ENCODE measurements at places on chromosomes 13 and 19.

DNA sequence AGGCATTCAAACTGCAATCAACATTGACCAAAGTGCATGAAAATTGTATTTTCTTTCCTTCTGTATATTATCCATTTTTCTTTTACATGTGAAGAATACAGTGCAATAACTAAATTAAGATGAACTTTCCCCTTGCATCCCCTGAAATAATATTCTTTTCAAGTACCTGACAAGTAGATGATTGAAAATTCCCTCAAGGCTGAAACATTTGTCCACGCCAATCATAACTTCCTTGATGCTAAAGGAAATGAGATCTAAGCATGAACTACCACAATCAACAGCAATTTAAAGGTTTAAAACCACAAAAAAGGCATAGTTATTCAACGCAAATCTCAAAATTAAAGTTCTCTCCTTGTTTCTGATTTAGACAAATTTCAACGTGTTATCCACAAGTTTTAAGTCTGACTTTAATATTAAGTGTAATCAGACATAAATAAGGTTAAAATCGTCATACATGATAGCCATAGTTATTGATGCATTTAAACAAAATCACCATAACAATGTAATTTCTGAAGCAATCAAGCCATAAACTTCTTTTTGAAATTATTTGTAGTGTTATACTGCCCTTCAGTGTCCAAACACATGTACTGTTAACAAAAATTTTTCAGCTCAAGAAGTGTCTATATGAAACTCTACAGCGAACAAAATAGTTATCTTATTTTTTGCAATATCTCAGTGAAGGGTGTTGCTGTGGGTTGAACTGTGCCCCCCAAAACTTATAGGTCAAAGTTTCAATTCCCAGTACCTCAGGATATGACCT, 169.5 kb downstream of the DCLK1 start:
- no peak for DNase-seq

- no peak for DNase-seq
Observed at GRCh38 chr19:23410155-23410554, 14.9 kb upstream of the ZNF91 start.

- no peak for DNase-seq
Observed at GRCh38 chr19:7869910-7870511, 4.2 kb downstream of the PRR36 start.

- DNase-seq: no peak
Observed at GRCh38 chr13:46181840-46182490, at the start of gene LCP1. TSS of gene LCP1 (minus strand) at chr13:46182177. CDS start at chr13:46159662, 22,515 bp downstream.

GRCh38 chr19:485077-485476, 11.2 kb upstream of the MADCAM1 start:
- DNase-seq: no peak

- DNase-seq: no peak
Observed at GRCh38 chr13:111908981-111909380, 158.0 kb upstream of the SOX1 start.

- no peak for DNase-seq
Observed at GRCh38 chr13:110262082-110262436, 44.9 kb downstream of the COL4A1 start.

DNA sequence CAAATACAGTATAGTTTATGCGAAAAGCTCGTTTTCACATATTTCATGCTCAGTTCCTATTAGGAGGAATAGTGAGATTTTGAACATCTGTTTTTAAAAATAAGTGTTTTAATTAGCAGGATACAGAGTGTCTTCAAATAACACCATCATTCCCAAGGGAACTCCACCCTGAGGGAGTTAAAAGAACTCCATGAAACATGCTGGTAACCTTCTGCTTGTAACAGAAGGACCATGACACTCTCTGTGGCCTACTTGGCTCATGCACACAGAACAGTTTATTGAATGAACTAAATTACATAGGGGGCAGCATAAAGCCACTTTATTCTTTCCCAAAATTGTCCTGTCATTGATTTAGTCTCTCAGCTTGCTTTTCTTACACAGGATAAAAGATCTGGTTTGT, 809.5 kb upstream of the SLITRK6 start:
- DNase-seq: no peak

DNA sequence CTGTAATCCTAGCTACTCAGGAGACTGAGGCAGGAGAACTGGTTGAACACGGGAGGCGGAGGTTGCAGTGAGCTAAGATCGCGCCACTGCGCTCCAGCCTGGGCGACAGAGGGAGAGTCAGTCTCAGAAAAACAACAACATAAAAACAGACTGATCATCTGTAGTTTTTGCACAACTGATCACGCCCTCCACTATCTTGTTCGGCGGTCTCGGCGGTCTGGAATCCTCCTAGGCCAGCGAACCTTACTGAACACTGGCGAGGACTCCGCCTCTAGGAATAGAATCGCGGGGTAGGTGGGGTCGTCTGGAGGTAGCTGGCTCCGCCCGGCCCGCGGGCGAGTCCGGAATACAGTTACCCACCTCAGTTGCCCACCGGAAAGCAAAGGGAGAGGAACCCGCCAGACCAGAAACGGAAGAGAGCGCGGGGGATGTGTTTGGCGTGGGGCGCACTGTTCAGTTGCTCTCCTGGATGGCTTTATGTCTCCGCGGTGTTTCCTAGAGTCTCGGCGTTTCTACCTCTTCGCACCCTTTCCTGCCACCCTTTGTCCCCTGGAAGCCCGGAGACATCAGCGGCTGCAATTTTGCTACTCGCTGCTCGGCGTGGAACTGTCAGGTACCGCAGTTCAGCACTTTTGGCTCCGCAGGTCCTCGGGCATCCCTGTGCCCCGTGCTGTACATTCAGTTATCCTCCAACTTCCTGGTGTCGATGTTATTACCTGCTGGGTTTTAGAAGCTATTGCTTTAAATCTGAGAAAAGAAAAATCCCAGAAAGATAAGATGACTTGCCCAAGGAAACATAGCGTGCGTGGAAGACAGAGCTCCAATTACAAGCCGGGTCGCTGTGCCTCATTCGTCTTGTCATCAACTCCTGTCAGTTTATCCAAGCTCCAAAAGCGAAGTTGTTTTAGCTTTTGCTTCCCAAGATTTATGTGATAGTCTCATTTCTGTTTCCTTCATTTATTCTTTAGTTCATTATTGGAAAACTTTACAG, 24.9 kb upstream of the HNRNPA1L2 start:
- DNase-seq: peak; percentile 84

DNA sequence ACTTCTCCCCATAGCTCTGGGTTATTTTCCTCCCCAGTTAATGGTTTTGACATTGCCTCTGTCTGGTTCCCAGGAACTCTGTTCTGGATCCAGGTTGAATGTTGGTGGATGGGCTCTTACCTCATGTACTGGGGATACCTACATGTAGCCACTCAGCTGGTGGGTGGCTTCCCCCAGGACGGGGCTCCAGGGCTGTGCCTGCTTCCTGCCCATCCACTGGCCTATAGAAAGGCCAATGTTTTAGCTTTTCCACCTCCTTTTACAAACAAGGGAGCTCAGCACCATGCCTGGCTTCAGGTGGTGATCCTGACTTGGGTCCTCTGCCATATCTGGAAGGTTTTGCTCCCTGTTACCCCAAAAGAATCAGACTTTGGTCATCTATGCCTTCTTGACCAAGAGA, 120.2 kb downstream of the AKAP11 start:
- no peak for DNase-seq

DNA sequence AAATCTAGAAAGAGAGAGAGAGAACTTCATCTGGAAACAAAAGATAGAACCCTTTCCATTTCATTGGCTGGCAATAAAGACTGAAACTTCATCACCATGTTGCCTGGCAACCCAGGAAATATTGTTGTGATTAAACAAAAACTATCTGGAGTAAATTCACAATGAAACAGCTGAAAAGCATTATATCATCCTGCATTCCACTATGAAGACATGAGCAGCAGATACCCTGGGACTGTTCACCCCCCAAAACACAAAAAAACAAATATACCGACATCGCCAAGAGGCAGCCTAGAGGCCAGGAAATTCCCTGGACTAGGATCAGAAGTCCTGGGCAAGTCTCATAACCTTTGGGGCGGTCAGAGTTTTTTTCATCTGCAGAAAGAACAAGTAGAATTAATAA, 158.3 kb downstream of the FOXO1 start:
- no peak for DNase-seq

DNA sequence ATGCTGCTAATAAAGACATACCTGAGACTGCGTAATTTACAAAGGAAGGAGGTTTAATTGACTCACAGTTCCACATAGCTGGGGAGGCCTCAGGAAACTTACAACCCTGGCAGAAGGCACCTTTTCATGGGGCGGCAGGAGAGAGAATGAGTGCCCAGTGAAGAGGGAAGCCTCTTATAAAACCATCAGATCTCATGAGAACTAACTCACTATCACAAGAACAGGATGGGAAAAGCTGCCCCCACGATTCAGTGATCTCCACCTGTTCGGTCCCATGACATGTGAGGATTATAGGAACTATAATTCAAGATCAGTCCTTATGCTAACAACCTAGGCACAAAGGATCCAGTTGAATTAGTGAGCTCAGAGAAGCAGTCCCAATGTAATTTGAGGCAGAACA, 59.4 kb downstream of the GPC6 start:
- no peak for DNase-seq

DNA sequence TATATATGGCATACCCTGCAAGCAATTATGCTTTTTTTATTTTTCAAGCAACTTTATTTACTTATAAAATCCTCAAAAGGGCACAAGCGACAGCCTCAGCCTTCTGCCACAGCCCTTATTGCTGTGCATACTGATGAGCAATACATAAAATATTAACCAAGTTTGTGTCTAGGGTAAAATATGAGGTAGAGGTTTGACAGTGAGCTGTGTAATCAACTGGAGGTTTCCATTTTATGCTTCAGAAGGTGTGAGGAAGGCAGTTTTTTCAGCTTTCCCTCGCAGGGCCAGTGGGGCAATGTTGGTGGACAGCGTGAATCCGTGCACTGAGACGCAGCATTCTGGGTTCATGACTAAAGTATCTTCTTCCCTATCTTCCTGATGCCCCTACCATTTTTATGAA, 310.4 kb downstream of the IRS2 start:
- no peak for DNase-seq

DNA sequence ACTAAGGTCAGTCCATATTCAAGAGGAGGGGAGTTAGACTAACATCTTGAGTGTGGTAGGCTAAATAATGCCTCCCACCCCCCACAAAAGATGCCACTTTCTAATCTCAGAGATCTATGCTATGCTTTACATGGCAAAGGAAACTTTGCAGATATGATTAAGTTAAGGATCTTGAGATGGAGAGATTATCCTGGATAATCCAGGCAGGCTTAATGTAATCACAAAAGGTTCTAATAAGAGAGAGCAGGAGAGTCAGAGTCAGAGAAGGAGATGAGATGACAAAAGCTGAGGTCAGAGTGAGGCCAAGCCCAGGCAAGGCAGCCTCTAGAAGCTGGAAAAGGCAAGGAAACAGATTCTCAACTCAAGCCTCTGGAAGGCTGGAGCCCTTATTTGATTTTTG, 1011.6 kb downstream of the PCDH9 start:
- DNase-seq: no peak

DNA sequence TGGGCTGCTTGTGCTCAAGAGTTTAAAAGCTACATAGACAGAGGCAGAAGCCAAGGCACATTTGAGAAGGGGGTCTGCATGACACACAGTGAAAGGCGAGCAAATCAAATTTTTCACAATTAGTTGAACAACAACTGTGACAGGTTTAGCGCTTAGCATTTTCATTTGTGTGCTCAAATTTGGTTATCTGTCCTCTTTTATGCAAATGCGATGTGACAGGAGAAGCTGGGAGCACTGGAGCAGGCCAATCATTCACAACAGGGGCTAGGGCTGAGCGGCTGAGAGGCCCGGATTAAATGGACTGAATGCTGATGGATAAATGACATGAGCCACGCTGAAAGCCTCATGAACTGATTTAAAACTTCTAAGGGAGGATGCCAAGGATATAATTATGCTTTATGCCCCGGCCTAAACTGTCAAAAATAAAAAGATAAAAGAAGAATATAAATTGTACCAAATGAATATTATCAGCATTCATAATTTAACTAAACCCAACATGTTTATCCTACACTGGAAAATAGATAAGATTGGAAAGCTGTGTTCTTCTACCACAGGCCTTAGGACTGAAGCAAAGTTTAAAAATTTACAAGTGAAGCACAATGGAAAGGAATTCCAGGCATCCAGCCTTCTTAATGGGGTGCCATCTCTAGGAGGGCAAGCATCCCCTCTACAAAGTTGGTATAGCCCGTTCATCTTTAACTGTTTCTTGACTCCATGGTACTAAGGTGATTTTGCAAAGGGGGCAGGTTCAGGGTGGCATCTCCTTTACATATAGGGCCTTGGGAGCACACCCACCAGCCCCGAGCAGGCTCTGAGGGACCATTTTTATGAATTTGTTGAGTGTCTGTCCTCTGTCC, 117.9 kb downstream of the RBM26 start:
- no peak for DNase-seq

DNA sequence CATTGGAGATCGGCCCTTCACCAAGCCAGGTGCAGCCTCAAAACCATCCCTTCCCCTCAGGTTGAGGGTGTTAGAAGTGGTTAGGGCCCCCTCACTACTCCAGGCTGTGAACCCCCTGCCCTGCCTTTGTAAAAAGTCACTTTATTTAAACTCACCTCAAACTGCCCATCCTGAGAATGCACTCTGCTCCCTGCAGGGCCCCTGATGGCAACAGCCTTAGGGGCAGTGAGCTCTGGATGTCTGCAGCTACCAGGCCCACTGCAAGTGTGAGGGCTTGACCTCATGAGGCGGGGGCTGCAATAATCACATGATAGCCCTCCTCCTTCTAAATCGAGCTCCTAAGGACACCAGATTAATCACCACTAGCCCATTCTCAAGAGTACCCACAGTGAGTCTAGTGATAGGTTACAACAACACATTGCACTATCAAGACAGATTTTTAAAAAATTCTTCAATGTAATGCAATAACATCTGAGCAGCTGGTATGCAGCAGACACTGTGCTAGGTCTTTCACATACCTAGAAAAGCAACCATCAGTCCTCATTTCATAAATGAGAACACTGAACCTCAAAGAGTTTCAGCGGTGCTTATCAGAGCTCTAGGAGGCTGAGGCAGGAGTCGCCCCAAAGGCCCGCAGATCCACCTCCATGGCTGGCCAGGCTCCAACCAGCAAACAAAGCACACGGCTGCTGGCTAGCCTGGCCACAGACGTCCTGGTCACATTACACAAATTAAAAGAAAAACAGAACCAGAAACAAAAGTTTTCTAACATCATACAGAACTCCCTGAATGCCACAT, 26.0 kb downstream of the SLC7A1 start:
- no peak for DNase-seq

DNA sequence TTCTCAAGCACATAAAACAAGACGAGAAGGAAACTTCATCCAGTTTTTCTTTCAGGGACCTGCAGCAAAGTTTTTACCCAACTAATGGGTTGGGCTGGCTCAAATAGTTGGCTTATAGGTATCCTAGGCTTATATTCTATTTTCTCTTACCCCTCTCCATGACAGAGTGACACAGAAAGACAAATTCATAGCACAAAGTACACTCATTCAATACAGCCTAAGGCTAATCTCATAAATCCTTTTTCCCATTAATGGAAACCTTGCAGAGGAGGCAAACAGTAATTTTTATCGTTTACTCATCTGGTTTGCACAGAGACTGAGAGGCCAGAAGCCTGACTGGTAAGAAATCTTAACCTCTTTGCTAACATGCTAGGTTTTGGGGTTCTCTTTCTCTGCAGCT, 1589.9 kb downstream of the SLITRK1 start:
- no peak for DNase-seq
